Sigmoid colon (tissue), 7 donors: ENCODE measurements at places on chromosomes 2 and 18. TPM values are rescaled to one million over a fixed set of nuclear protein-coding genes. Genes with fewer than 3 reads are reported as not detected.

- no peak overlapping the region for H3K27ac ChIP-seq
- H3K4me1 ChIP-seq, result peaks cover 9% of the 10 kb centered on the region
- peaks cover 35% of the 10 kb centered on the region for H3K36me3 ChIP-seq
- no peak overlapping the region for H3K4me3 ChIP-seq
- no peak for DNase-seq
- H3K27me3 ChIP-seq, result no peaks in the 10 kb centered on the region
Observed at GRCh38 chr2:175935289-175936181, 66.5 kb downstream of the LNPK start.

- no peaks in the 10 kb centered on the region for H3K4me1 ChIP-seq
- no peaks in the 10 kb centered on the region for H3K27me3 ChIP-seq
- no peak overlapping the region for H3K4me3 ChIP-seq
- no peak for DNase-seq
- H3K36me3 ChIP-seq, result no peaks in the 10 kb centered on the region
Observed at GRCh38 chr2:16249246-16250055, 309.1 kb downstream of the MYCN start.

GRCh38 chr2:10761591-10761990 is 40.2 kb downstream of the ATP6V1C2 start:
- H3K4me3 ChIP-seq, result no peak overlapping the region
- H3K27me3 ChIP-seq, result no peaks in the 10 kb centered on the region
- no peaks in the 10 kb centered on the region for H3K36me3 ChIP-seq

- no peak for DNase-seq
- H3K4me3 ChIP-seq, result no peak overlapping the region
- H3K36me3 ChIP-seq, result peaks cover 14% of the 10 kb centered on the region
Observed at GRCh38 chr2:196140213-196140612, 31.2 kb downstream of the STK17B start.

Gene KLHL14
- polyA plus RNA-seq, result not detected
